ENCODE measurements at places on chromosomes 16 and 17.

GRCh38 chr16:19909750-19910322, 25.2 kb upstream of the GPRC5B start:
- no peak for DNase-seq

DNA sequence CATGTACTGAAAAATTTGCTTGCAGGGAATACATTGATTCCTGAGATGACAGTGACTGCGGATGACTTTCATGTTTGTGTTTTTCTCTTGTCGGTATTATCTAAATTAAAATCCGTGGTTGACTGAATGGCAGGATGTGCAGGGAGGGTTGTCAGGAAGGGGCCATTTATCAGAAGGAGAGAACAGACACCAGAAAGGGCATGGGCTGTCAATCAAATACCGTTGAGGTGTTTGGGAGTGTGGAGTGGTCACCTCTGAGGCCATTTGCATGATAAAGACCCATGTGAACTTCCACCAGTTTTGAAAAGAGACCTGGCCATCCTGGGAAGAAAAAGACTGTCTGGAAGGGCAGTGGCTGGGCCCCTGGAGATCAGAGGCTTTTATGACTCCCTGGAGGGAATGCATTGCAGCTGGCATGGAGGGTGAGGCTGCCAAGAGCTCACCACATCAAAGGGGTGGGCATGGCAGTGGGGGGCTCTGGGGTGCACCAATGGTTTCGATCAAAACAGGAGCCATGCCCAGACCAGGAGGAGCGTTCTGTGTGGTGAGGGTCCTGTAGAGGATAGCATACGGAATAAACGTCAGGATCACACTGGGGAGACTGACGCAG, 67.1 kb downstream of the CYLD start:
- no peak for DNase-seq

GRCh38 chr17:60887614-60888028, 210.0 kb downstream of the BCAS3 start:
- DNase-seq, result no peak

DNA sequence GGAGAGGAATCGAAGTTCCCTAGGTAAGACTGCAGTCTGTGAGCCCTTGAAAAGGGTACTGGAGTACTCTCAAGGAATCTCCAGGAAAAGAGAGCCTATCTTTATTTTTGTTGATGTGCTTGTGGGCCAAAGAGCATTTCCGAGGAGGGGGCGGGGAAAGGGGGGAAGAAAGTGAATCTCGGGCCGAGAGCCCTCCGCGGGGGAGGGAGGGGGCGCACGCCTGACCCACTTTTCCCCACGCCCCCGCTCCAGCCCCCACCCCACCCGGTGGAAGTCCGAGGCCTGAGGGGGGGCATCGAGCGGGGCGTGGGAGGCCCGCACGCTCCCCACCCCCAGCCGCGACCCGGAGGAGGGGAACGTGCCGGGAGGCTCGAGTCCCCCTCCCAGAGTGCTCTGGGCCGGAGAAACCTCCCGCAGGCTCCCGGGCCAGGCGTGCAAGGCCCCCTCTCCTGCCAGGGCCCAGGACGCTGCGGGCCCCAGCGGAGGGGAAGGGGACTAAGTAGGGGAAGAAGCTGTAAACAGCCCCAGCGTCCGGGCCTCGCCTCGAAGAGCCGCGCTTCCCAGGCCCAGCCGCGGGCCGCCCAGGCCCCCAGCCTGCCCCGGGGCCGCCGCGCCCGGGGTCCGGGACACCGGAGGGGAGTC, 444 bp downstream of the HELZ start:
- no peak for DNase-seq

DNA sequence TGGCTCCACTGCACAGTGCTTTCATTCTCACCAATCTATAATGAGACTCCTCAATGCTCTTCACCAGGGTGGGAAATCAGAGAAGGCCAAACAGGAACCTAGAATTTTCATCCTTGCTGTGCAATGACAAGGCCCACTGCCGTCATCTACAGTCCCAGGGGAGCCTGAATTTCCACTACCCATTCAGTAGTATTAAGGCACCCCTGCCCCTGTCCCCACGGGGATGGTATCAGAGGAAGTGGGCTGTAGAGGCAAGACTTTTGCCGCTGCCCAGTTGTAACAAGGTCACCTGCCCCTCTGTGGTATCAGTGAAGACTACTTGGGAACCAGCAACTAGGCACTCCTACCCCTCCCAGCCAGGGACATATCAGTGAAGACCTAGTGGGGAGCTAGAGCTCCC, 104.5 kb downstream of the C16orf78 start:
- DNase-seq, result no peak

GRCh38 chr17:2897605-2898004, 101.4 kb downstream of the RAP1GAP2 start:
- no peak for DNase-seq

DNA sequence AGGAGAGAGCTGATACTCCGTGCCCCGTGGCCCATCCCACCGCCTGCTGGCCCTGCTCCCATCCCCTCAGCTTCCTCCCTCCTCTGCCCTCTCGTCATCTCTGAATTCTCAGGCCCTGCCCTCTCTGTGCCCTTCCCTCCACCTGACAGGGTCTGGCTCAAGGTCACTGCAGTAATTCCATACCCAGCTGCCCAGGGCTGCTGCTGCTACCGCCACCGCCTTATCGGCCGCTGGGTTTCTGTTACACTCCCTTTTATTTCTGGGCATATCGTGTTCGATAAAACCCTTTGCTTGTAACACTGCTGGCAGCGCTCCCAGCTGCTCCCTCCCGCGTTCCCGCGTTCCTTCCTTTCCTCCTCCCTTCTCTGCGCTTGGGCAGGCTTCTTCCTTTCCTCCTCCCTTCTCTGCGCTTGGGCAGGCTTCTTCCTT, 1.2 kb downstream of the EPN3 start:
- DNase-seq, result no peak

DNA sequence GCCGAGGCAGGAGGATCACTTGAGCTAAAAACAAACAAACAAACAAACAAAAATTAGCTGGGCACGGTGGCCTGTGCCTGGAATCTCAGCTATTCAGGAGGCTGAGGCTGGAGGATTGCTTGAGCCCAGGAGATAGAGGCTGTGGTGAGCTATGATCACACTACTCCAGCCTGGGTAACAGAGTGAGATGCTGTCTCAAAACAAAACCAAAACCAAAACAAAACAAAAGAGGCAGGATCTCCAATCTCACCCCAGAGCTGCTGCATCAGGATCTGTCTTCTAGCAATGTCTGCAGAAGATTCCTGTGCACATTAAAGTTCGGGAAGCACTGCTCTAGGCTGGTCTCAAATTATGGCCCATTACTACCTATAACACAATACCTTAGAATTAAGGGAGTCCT, 43.1 kb downstream of the MAP2K6 start:
- no peak for DNase-seq

GRCh38 chr16:82808036-82808435, 181.3 kb downstream of the CDH13 start:
- DNase-seq, result no peak

GRCh38 chr17:49681106-49681979, 3.4 kb upstream of the SPOP start:
- DNase-seq, result no peak

DNA sequence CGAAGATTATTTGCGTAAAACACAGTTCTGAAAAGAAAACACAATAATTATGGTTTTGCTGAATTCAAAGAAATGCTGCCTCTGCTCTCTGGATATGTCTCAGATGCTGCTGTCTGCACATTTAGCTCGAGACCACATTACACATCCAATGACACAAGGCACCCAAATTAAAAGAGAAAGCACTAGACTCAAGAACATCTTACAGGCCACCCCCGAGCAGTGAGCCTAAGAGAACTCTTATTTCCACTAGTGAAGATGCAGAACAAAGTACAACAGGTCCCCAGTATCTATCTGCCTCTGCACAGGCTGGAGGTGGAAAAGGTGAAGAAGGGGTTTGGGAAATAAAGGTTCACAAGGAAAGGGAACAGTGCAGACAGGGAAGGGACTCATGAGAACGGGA, 33.5 kb downstream of the GRB2 start:
- no peak for DNase-seq

- no peak for DNase-seq
Observed at GRCh38 chr16:57539072-57539796, 2.9 kb upstream of the CCDC102A start.

DNA sequence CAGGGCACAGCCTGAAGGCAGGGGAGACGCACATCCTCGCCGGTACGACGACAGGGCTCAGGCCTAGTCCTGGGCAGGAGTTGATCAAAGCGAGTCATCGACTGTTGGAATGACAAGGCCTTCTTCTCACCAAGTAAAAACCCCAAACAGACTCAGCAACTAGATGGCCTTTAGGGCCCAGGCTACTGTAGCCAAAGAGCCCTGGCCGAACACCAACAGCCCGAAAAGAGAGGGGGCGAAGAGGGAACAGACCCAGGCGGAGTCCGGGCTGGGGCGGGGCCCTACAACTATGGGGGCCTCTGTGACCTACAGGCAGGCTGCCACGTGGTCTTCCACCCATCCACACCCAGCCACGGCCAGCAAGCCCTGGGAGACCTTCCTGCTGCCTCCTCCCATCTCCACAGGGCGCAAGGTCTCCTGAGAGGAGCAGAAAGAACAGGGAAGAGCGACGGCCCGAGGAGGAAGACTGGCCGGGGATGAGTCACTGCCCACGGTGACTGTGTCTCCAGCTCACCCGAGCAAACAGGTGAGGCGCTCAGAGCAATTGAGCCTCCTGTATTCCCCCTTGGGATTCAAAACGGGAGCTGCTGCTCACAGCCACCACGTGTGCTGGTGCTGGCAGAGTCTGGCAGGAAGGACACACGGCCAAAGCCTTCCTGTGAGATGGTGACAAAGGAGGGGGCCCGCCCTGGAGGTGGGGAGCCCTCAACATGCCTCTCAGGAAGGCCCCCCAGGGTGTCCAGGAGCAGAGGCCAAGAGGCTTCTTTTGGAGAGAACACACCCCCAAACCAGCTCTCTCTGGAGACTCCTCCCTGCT, 17.7 kb downstream of the SLC16A3 start:
- no peak for DNase-seq

DNA sequence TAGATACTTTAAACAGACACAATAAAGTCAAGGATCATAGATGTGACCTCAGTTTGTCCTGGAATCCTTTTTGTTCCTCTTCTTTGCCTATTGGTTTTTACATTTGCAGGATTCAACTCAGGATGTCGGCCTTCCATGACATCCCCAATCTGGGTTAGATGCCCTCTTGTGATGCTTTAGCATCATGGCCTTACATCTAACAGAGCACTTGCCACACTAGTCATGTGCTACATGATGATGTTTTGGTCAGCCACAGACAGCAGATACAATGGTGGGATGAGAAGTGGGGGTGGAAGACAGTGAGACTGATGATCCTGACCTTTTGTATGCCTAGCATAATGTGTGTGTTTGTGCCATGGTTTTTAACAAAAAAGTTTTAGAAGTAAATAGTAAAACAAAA, 1.8 kb upstream of the SYNRG start:
- no peak for DNase-seq

DNA sequence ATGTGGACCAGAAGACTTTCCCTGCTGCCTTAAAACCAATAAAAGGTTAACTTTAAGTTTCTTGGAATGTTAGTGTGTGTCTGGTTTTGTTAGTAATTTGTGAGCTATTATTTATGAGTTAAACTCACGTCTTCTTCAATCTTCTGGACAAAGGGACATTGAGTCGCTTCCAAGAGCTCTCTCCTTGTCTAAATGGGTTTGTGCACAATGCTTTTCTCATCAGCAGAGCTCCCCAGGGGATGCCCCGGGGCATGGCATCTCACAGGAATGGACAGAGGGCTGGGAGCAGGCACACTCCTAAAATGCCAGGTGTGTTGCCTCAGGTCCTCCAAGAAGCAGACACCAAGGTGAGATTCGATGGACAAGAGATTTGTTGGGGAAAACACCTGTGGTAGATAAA, 90.5 kb downstream of the RGS9 start:
- no peak for DNase-seq

DNA sequence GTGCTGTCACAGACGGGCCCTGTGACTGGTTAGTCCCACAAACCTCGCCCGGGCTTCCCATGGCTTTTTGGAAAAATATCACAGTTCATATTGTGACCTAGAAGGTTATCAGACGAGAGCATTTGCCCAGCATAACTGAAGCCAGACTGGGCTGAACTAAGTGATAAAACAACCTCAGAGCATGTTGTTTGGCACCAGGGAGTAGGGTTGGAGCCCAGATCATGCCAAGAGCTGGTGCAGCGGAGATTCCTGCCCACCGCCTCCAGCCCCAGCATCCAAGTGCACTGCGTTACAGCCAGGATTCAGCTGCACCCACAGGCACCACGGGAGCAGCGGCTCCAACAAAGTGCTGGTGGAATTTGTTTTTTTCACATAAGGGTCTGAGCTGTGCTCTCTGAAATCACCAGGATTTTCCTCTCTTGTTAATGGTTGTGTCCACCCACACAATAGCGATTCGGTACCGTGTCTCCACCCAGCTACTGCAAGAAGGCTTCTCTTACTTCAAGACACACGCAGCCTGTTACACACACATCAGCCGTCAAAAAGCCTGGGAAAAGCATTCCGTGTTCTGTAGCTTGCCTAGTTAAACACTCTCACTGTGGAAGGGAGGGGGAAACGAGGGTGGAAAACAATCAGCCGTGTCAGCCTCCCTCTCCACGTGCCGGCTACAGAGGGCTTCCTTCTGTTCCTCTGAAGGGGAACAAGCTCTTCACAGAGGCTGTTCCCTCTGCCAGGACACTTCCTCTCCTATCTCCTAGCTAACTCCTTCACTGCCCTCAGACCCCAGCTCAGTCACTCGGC, 273.8 kb downstream of the C16orf95 start:
- no peak for DNase-seq

- DNase-seq, result no peak
Observed at GRCh38 chr16:51638339-51639135, 487.5 kb upstream of the SALL1 start.

DNA sequence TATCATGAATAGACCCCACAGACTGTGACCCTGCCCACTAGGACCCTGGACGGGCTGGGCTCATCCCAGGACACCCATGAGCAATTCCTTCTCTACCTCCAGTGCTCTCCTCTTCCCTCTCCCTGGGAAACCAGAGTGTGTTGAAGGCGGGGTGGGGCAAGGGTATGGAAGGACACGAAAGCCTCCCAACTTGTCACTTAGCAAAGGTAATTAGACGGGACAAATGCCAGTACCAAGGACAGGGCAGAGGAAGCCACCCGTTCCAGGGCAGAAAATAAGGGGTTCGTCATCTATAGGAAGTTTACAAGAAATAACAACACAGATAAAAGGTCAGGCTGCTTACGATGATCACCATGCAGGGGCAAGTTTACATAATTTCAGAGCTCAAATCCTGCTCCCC, 4.9 kb upstream of the EPX start:
- DNase-seq, result no peak

GRCh38 chr17:76458580-76459490, 5.9 kb upstream of the UBE2O start:
- DNase-seq, result no peak

DNA sequence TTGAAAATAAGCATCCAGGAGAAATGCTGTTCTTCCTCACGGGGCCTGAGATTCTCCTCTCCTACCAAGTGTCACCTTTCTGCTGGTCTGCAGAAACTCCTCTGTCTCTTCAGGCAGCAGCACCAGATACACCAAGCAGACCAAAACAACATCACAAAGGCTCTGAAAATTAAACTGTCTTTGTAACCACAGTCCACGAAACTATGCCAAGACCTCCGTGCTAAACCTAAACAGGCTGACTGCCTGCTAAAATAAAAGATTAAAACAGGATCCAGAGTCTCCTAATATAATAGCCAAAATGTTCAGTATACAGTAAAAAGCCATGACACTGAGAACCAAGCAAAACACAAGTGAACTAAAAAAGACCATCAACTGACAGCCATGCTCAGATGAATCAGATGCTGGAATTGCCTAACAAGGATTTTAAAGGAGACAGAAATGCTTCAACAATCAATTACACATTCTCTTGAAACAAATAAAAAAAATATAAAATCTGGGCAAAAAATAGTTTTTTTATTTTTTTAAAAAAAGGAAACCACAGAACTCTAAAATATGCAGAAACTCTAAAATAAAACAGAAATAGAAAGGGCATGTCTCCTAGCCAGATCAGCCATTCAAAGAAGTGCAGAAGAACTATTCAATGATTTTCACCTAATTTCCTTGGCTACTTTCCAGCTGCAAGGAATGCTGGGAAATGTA, 50.3 kb upstream of the TOX3 start:
- no peak for DNase-seq

Measured in AG04449 (cell line).